T-helper 1 cell (primary cell): ENCODE measurements at places on chromosomes 1 and 21.

DNA sequence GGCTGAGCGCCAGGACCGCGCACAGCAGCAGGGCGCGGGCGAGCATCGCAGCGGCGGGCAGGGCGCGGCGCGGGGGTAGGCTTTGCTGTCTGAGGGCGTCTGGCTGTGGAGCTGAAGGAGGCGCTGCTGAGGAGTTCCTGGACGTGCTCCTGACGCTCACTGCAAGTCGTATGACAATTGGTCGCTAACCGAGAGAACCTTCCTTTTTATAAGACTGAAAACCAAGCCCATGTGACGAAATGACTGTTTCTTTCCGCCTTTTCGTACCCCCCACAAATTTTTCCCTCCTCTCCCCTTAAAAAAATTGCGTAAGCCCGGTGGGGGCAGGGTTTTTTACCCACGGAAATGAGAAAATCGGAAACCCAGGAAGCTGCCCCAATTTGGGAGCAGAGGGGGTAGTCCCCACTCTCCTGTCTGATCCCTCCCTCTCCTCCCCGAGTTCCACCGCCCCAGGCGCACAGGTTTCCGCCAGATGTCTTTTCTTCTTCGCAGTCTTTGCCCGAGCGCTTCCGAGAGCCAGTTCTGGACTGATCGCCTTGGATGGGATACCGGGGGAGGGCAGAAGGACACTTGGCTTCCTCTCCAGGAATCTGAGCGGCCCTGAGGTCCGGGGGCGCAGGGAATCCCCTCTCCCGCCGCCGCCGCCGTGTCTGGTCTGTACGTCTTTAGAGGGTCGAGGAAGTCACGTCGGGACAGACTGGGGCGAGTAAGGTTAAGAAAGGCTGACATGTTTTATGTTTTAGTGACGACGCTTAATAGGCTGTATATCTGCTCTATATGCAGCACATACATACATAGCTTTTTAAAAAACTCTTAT, at the start of gene PTGS2:
Gene PTGS2 (minus strand): TSS at position 179 of the 817 bp plus-strand sequence. CDS start 133 bp downstream, at position 46.
- peak; percentile 62 for DNase-seq

DNA sequence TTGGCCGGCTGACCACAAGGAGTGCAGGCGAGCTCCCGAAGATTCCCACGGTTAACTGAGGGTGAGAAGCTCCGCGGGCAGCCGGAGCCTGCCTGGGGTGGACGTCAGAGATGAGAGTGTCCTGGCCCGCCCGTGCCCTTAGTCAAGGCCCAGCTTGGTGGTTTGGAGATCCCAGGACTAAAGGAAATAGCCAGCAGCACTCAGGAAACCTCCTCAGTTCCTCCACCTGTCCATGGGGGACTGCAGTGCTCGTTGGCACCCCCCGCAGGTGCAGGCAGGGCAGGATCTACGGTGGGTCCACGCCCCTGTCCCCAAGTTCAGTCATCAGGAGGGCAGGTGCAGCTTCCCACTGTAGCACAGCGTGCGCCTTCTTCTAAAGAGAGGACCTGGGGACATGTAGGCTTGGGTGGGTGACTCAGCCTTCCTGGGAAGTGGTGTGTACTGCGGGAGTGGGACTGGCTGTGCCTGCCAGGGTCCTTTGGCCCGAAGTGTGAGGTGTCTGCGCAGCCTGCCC, 32.5 kb downstream of the SLX9 start:
- DNase-seq = no peak

DNA sequence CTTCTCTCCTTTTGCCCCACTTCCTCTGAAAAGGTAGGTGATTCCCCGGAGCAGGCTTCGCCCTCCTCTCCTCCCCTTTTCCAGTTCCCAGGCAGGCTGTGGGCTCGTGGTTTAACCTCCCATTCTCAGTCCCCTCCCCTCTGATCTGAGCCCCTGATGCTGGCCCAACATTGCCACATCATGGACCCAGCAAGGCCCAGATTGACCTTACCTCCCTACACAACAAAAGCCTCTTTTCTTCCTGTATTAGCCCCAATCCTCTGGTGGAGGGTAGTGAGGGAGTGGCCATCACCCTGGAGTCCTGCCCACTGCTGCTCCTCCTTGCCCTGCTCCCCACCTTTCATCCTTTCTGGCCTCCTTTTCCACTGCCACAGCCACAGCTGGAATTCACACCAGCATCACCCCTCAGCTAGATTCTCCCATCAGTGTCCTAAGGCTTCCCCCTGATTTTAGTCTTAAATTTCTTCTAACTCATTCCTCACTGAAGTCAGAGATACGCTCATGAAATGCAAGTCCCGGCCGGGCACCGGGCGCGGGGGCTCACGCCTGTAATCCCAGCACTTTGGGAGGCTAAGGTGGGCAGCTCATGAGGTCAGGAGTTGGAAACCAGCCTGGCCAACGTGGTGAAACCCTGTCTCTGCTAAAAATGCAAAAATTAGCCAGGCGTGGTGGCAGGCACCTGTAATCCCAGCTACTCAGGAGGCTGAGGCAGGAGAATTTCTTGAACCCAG, 7.0 kb upstream of the ZBTB48 start:
- DNase-seq = no peak

GRCh38 chr1:180743868-180744267, 112.0 kb downstream of the XPR1 start:
- no peak for DNase-seq

DNA sequence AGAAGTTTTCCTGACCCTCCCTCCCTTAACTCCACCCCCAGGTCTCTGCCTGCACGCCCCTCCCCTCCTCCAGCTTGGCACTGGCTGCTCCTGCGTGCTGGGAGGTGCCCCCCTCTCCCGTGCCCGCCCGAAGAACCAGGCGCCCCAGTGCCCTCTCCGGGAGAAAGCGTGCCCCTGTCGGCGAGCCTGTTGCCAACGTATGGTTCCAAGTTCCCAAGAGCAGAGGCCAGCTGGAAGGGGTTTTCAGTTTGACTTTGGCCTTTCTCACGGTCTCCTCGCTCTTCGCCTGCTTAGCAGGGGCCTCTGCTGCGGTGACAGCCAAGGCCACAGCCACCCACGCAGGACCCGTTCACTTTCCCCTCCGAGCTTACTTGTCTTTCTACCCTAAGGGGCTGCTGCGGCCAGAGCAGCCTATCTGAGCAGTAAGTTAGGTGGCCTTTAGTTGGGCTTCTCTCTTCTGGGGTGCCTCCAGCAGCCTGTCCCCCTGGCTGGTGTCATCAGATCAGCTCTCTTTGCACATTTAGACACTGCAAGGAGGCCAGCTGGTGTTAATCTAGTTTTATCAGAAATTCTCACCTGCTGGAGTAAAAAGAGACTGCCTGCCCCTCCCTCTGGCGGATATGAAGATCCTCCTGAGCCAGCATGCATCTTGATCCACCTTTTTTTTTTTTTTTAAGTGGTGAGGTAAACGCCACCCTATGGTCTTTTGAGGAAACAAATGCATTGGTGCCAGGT, 1.5 kb downstream of the STUM start:
- no peak for DNase-seq

DNA sequence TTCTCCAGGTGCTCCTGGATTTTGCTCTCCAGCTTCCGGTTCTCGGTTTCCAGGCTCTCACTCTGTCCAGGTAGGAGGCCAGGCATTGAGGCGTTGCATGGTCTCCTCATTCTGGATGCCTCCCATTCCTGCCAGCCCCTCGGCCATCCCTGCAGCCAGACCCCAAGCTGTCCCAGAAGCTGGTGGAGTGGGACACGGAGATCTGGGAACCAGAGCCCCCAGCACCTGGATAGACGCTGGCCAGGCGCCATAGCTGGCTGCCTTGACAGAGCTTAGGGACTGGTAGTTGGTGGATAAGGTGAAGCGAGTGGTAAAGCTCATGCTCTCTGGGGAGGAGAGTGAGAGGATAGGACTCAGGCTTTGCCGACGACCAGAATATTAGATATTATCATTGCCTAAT, 29.6 kb downstream of the RAP1A start:
- no peak for DNase-seq

GRCh38 chr1:9184749-9185148, 49.8 kb upstream of the H6PD start:
- DNase-seq = no peak

GRCh38 chr1:240149484-240150094, 57.9 kb downstream of the FMN2 start:
- no peak for DNase-seq

DNA sequence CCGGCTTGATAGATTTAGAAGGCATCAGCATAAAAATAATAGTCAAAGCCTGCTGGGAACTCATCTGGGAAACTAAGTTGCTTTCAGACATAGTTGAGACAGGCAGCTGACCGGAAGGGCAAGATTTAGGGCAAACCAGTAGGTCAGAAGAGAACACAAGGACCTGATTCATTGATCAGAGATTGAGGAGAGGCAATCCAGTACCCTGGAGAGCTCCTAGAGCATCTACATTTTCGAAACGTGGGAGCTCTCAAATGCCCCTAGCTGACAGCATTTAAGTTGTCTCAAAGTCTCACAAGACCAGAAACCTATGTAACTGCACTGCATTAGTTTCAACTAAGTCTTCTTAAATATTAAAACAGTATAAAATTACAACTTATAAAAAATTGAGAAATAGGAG, 22.9 kb upstream of the MTF2 start:
- DNase-seq = no peak

- DNase-seq = no peak
Observed at GRCh38 chr1:59138402-59138801, 158.5 kb upstream of the FGGY start.

DNA sequence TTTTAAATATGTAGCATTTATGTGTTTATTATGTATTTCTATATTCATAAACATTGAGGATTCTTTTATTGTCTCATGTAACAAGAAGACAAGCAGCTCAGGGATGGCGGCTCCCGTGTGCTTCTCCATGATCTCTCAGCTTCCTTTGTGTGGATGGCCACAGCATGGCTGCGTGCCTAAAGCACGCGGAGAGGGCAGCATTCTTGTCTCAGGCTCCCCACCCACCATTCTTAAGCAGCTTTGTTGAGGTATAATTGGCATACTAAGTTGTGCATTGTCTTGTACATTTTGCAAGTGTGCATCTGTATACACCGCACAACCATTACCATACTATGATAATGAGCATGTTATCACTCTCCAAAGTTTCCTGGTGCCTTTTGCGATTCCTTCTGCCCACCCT, 81.6 kb downstream of the CAMTA1 start:
- no peak for DNase-seq

DNA sequence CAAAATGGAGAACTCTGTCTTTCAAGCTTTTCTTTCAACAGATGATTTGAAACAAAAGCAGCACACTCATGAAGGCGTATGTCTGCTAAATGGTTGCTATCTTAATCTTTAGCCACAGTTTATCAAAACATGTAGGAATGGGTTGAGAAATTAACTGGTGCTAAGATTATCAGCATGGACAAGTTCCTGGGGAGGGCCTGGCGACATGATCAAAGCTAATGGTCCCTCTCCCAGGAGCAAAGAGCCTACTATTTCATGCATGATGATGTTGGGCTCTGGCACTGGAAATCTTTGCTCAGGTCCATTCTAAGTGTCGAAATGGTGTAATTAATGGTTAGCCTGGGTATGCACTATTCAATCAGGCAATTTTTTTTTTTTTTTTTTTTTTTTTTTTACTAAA, 91.7 kb downstream of the SLC45A1 start:
- DNase-seq = no peak

GRCh38 chr1:38852780-38853179, 6.8 kb downstream of the RRAGC start:
- DNase-seq = no peak

GRCh38 chr1:183830389-183830788, 25.5 kb downstream of the RGL1 start:
- no peak for DNase-seq

GRCh38 chr1:156124557-156125483, 10.3 kb downstream of the LMNA start:
- DNase-seq = peak; percentile 41

- DNase-seq = peak; percentile 49
Observed at GRCh38 chr1:167043752-167044488, 46.3 kb downstream of the GPA33 start.

DNA sequence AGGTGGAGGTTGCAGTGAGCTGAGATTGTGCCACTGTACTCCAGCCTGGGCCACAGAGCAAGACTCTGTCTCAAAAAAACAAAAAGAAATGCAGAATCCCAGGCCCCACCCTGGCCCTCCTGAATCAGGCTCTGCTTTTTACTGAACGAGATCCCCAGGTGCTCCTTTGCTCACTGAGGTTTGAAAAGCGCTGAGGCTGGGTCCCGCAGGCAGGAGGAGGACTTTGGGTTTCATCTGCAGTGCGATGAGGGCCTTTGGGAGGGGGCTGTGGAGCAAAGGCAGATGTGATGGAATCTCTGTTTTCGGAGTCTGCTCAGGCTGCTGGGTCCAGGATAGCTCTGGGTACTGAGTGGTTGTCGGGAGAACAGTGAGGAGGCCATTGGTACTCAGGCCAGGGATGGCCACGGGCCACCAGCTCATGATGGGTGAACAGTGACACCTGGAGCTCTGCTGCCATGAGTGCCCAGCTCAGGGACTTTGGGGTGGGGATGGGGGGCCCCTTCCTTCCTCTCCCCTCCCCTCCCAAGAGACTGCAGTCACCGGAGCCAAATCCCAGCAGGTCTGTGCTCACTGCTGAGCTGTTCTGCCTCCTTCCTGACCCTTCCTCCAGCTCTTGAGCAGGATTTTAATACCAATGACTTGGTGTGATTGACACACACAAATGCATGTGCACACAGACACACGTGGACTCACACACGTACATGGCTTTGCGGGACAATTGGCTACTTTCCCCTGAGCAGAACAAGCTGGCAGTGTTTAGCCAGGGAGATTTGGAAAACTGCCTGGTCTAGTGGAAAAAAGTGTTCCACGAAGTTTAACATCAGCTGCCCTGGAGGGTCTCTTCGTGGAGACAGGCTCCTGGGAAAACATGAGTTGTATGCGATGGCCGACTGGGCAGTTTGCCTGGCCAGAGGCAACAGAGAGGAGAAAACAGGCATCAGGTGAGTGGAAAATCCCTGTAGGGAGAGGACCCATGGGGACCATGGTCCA, 3.6 kb upstream of the DHRS3 start:
- no peak for DNase-seq

GRCh38 chr21:39581414-39581813, 31.3 kb upstream of the B3GALT5 start:
- no peak for DNase-seq

GRCh38 chr1:164659621-164660411, 100.8 kb downstream of the PBX1 start:
- DNase-seq = no peak

DNA sequence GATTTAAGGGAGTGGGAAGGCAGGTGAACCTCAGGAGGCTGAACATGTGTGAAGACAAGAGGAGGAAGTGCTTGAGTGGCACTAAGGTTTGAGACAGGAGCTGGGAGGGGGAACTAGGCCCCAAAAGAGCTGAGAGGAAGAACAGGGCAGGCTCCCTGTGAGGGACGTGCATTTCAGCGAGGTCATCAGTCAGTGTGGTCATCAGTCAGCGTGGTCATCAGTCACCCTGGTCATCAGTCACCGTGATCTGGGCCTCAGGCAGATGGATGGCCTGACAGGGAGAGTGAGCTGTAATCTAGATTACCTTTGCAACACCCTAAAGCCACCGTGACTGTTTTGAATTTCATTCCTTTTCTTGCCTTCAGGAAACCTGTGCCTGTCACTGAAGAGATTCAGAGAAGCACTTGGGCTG, 29.1 kb downstream of the VTCN1 start:
- no peak for DNase-seq

GRCh38 chr21:36109868-36110267, 25.0 kb upstream of the CBR3 start:
- DNase-seq = no peak
